ENCODE measurements at places on chromosomes 5 and 9. TPM values are rescaled to one million over a fixed set of nuclear protein-coding genes. Genes with fewer than 3 reads are reported as not detected.

- no peak for DNase-seq
These were observed 79.4 kb upstream of the TLE4 start for GRCh38 chr9:79492092-79493009.

GRCh38 chr9:120289990-120290975, 289.7 kb downstream of the CDK5RAP2 start:
- DNase-seq: no peak

DNA sequence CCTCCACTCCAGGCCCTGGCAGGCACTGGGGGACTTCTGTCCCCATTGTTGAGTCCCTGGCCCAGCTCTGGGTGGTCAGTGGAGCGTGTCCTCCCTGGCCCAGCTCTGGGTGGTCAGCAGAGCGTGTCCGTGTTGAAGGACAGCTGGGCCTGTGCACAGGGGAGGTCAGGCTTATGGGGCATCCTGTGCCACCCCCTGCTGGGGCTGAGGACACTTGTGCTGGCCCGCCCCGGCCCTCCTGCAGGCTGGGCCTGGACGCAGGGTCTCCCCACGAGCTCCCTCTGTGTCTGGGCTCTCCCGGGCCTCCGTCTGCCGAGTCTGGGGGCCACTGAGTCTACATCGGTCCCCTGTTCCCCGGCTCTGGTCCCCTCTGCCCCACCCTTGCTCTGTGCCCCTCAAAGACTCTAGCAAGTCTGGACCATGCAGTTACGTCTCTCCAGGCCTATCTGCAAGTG, 11.5 kb upstream of the CLIC3 start:
- no peak for DNase-seq

The LARP1 gene
- 40.7 TPM for polyA plus RNA-seq

DNA sequence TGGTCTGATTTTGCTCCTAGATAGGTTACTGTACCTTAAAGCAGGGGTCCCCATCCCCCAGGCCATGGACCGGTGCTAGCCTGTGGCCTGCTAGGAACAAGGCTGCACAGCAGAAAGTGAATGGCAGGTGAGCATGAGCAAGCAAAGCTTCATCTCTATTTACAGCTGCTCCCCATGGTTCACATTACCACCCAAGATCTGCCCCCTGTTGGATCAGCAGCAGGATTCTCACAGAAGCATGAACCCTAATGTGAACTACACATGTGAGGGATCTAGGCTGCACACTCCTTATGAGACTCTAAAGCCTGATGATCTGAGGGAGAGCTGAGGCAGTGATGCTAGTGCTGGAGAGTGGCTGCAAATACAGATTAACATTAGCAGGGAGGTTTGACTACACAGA, 78.1 kb downstream of the DRD1 start:
- no peak for DNase-seq

GRCh38 chr9:22169727-22170503, 160.8 kb upstream of the CDKN2B start:
- DNase-seq: peak; percentile 33

- peak; percentile 12 for DNase-seq
These were observed 513 bp downstream of the FAM193B start for GRCh38 chr5:177553671-177554429.

The FOXI1 gene
- not detected for polyA plus RNA-seq

DNA sequence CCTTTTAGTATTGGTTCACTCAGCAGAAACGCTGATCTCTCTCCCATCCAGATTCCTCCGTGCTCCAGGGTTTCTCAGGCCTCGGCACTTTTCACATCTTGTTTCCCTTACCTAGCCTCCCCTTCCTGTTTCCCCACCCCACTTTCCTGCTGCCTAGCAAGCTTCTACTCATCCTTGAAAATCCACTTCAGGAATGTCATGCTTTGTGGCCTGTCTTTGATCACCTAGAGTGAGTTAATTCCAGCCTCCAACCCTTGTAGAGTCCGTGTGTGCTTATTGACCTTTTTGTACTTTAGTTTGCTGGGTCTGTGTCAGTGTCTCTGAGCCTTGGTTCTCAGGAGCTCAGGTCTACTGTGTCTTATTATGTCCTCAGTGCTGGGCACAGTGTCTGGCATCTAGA, 116.6 kb downstream of the AOPEP start:
- DNase-seq: no peak

- no peak for DNase-seq
These were observed 27.0 kb downstream of the SLC22A4 start for GRCh38 chr5:132321109-132321721.

GRCh38 chr9:26244661-26245451, 566.6 kb upstream of the TUSC1 start:
- no peak for DNase-seq

DNA sequence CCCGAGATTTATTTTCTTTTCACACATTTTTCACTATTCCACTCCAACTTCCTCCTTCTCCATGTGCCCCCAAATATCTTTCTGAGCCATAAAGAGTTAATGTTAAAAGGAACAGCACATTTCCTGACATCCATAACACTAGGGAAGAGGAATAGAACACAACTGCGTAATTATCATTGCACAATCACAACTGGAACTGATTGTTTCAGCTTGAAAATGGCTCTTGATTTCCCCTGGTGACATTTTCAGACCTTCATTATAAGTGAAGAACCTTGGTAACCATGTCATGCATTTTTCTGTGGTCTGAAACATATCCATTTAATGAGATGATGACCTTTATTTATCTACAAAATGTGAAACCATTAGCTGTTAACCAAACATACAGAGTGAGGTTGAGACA, 82.4 kb downstream of the PCSK1 start:
- peak; percentile 64 for DNase-seq

The IFNA4 gene
- not detected for polyA plus RNA-seq

DNA sequence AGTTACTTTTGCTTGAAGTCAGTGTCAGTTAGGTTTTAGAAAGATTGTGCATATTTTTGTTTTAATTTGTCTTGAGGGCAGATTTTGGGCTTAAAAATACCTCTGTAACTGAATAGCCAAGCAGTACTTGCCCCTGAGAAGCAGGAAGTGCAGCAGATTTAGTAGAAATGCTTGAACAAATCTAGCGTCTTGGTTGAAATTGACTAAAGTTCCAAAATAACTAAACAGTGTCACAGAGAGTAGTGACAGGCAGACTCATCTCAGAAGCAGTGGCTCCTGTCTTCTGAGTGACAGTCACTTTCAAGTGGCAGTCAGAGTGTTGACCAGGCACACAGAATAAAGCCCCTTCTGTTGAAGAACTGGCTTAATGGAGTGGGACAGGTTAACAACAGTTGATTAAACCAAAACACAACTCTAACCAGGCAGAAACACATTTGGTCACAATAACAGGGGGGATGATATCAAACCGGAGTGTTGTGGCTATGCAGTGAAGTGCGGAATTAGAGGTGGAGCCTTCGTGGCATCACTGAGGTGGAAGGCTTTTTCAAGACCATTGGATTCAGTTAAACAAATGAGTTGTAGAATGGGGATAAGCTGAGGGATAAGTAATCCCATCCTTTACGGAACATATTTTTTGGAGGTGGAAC, 29.1 kb downstream of the TRIO start:
- DNase-seq: no peak

DNA sequence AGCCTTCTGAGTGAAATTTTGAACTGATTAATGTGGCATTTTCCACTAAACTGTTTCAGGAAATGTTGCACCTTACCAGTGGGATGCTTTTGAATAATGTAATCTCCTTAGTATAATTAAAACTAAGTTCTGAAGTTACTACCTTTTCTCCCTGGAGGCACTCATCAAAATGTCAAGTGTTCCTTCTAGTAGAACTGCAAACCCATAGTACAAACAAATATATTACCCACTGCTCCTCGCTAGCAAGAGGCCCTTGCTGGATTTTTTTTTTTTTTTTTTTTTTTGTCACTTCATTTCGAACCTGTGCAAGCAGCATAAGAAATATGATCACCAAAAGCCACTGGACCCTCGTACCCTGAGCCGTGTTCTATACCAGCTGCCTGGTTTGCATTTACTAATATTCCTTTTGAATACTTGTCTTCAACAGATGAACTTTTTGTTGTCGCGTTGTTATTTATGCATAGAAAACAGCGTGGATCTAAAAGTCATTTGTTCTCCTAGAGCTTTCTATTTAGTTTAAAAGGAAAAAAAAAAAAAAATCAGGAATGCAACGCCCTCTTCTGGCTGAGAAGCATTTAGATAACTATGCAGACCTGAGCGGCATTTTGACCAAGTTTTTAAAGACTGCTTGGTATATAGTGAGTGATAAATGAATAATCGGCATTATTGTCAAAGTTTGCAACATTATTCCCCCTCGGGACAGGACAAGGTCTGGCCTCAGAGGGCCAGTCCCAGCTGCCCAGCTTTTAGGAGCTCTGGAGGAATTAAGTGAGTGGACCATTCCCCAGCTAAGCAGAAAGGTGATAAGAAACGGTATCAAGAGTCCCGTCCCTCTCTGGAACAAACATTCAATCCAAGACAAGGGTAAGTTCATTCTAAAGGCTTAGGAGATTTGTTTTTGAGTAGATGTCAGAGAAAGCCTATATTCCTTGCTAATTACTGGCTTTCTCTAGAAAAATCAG, 162.5 kb upstream of the KIF2A start:
- DNase-seq: peak; percentile 49

- no peak for DNase-seq
These were observed 3.0 kb upstream of the IFNW1 start for GRCh38 chr9:21144603-21145002.

DNA sequence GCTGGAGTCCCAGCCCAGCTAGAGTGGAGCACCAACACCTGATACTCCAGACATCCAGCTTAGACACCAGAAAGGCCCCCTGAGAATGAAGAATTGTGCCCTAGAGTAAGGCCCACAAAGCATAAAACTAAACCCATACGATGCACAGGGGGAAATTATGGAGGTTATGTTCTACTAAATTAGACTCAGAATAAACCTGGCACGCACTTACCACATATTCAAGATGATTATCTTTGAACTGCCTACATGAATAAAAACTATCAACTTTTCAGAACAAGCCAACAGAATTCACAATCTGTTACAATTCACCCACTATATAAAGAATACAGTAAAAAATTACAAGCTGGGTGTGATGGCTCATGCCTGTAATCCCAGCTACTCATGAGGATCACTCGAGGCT, 168.5 kb downstream of the CPLANE1 start:
- no peak for DNase-seq

DNA sequence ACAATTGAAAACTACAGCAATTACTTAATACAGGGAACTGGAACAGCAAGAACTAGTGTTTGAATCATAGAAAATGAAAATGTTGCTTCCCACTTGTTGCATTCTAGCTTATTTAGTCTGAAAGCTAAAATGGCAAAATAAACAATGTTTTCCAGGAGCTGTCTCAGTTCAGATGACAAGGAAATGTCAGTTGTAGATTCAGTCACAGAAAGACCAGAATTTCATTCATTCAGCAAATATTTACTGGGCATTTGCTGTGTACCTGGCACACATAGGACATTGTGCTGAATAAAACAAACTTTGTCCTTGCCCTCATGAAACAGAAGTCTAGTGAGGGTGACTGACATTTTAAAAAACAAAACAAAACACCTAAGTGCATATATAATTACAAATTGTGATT, 41.5 kb downstream of the GCNT4 start:
- DNase-seq: no peak

The GDA gene
- 0.59 TPM for polyA plus RNA-seq

The LIFR gene
- 29.1 TPM for polyA plus RNA-seq

- no peak for DNase-seq
These were observed 91.7 kb downstream of the NTRK2 start for GRCh38 chr9:84761137-84761808.

The ACTBL2 gene
- polyA plus RNA-seq: not detected

DNA sequence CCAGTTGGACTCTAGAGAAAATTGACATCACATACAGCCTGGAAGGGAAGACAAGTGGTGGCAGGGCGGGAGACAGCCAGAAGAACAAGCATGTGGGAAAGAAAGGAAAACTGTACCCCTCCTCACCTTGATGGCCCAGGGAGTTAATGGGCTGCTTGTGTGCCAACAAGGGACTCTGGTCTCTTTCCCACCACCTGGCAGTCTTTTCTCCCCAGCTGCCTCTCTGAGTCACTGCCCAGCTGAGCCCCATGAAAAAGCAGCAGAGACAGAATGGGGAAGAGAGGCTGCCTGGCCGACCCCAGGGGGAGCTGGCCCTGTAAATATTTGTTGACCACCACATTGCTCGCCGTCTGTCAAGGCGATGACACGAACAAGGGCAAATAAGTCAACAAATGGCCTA, 359.4 kb downstream of the ENC1 start:
- DNase-seq: no peak

DNA sequence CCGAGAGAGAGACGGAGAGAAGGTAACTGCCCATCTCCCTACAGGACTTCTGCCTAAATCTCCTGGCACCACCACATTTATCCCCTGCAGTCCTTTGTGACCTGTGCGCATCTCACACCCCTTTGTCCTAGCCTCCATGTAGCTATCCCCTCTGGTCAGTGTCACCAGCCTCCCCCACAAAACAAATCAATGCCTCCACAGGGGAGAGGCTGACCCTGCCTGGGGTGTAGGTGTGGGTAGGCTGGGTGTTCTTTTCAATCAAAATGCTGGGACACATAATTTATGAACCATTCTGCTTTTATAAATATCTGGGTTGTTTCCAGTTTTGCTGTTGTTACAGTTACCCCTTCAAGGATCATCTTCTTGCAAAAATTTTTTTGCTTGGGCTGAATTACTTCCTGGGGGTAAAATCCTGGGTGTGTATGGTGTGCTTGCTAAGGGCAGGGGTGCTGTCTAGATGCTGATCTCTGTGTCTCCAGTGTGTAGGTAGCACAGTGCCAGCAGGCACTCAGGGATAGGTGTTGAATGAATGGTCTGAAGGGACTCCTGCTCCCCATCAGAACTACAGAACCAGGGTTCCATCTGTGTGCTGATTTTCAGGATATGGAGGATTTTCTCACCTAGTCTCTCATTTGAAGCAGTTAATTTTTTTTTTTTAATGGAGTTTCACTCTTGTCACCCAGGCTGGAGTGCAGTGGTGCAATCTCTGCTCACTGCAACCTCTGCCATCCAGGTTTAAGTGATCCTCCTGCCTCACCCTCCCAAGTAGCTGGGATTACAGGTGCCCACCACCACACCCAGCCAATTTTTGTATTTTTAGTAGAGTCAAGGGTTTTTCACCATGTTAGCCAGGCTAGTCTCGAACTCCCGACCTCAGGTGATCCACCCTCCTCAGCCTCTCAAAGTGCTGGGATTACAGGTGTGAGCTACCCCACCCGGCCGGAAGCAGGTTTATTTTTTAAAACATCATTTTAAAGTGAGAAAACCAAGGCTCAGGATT, at the start of gene GARIN3:
Gene GARIN3 (minus strand): TSS at position 51 of the 1,000 bp plus-strand sequence. CDS start 96 bp downstream, outside the sequence.
- DNase-seq: no peak

- no peak for DNase-seq
These were observed 224.5 kb upstream of the TUT7 start for GRCh38 chr9:86578722-86579121.

- DNase-seq: no peak
These were observed 181.6 kb upstream of the TMEM161B start for GRCh38 chr5:88450239-88450638.

The SPATA6L gene
- 2.2 TPM for polyA plus RNA-seq

- DNase-seq: no peak
These were observed 84.3 kb upstream of the CAST start for GRCh38 chr5:96577909-96578308.

GRCh38 chr5:157750320-157750719, 6.8 kb downstream of the LSM11 start:
- DNase-seq: no peak

- DNase-seq: no peak
These were observed 2.1 kb upstream of the GFRA3 start for GRCh38 chr5:138276402-138277054.
